Ureter (tissue), 1 donor: ENCODE measurements at places on chromosomes 11 and 22. TPM values are rescaled to one million over a fixed set of nuclear protein-coding genes. Genes with fewer than 3 reads are reported as not detected.

GRCh38 chr11:47863189-47863897, 15.2 kb upstream of the NUP160 start:
- no peak for DNase-seq

The TRIM5 gene
- total RNA-seq, result 34.5 TPM

GRCh38 chr11:94658386-94658785, 91.2 kb downstream of the PIWIL4 start:
- DNase-seq, result no peak

- DNase-seq, result no peak
These were observed 17.7 kb downstream of the PHLDB1 start for GRCh38 chr11:118625036-118625690.

DNA sequence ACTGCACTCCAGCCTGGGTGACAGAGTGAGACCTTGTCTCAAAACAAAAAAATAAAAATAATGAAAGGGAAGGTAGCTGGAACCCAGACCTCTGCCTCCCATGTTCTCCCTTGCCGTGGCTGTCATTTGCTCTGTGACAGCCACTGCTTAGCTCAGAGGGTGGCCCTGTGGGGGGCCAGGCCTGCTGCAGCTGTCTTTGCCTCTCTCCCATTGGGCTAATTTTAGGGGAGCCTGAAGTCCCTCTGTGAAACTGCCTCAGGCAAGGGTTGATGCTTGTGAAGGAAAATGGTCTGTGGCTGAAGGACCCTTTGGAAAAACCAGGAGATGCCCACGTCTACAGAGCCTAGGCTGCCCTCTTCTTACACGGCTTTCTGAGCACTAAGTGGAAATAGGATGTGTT, 42.9 kb downstream of the C11orf91 start:
- no peak for DNase-seq

- DNase-seq, result no peak
These were observed 24.0 kb downstream of the PAX6 start for GRCh38 chr11:31786996-31787685.

The CHRM1 gene
- not detected for total RNA-seq

- no peak for DNase-seq
These were observed 39.6 kb downstream of the BTBD10 start for GRCh38 chr11:13423372-13423771.

The GGT5 gene
- total RNA-seq, result 58.2 TPM

DNA sequence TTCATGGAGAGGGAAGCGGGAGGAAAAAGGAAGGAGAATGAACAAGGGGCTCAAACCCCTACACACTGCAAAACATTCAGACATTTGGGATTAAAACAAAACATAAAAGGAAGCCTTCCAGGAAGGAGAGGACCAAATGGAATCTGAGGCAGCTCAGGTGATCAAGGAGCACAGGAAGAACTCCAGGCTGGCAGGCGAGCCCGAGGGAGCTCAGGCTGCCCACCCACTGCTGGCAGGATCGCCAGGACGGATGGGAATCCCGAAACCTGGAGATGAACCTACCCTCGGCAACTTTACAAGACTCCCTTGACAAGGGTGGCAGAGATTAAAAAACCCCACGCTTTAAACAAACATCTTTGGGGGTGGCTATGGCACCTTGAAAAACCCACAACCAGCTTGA, 5.0 kb upstream of the PYGM start:
- no peak for DNase-seq

The SYT13 gene
- not detected for total RNA-seq

The SPI1 gene
- total RNA-seq, result 10.6 TPM
